NCI-H1417 treated with DMSO at 0.1 percent for 48 hours (cell line): ENCODE measurements at places on chromosomes 5 and 9.
A peak's percentile ranks its signal among the peaks of the same experiment; 100 is the strongest.

- DNase-seq, result peak; percentile 9
Observed at GRCh38 chr9:121564504-121565260, 65.0 kb upstream of the GGTA1 start.

DNA sequence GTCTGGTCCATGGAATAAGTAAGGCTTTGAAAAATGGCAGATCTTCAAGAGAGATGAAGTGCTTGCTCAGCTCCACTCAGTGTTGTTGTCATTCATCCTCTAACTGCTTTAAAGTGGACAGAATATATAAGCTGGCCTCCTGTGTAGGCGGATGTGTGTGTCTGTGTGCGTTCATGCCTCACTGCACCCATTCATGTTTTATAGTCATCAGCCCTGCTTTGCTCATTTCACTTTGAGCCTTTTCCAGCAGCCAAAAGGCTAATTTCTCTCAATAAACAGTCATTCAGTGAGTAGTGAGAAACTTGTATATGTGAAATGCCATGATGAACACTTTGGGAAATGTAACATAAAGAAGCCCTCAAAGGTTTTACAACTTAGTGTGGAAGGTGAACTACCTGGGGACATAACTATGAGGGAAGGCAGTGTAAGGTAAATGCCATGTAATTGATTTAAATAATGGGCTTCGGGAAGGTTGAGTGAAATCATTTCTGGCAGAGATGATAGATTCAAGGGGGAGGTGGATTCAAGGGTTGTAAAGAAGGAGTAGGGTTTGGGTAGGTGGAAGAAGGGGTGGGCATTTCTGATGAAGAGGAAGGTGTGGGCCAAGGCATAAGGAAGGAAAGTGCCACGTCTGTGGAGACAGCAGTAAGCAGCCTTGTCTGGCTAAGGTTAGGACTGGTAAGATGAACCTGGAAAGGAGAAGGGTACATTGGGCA, 15.7 kb downstream of the TTC23L start:
- DNase-seq, result peak; percentile 78

- no peak for DNase-seq
Observed at GRCh38 chr5:514101-514485, 10.2 kb downstream of the SLC9A3 start.

- no peak for DNase-seq
Observed at GRCh38 chr5:160089531-160089930, 29.7 kb downstream of the PWWP2A start.

DNA sequence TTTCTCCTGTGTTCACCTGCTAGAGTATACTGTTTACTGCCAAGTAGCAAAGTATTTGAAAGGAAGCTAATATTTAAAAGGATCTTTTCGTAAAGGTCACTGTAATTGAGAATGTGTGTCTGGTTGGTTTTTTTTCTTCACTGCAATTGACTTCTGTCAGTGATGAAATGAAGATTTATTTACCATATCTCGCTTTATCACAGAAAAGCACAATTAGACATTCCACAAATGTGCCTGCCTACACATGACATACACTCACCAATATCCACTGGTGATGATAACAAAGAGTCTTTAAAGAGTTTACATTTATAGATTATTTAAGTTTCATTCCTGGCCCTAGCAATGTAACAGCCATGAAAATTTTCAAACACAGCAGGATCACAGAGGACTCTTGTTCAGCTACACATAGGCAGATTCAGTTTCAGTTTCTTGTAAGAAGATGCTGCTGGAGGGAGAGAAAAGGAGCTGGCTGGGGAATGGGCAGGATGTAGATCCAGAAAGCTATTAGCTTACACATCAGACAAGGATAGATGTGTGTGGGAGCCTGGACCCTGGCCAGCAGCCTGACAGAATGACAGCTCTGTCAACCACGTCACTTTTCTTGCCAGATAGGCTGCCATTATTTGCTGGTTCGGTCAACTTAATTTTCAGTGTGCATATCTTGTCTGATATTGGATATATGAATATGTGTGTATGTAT, 104.0 kb downstream of the GDNF start:
- no peak for DNase-seq

DNA sequence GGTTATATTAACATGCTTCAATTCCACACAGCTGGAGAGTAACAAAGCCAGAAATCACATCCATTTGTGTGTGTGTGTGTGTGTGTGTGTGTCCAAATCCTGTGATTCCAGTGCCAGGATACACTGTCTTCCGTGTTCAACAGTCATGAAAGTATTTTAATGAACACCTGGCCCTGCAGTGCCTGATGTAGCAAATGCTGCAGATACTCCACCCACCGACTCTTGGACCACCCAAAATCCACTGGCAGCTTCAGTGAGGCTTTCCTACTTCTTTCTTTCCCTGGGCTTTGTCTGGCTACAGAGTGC, 13.1 kb upstream of the INSYN2B start:
- DNase-seq, result no peak

DNA sequence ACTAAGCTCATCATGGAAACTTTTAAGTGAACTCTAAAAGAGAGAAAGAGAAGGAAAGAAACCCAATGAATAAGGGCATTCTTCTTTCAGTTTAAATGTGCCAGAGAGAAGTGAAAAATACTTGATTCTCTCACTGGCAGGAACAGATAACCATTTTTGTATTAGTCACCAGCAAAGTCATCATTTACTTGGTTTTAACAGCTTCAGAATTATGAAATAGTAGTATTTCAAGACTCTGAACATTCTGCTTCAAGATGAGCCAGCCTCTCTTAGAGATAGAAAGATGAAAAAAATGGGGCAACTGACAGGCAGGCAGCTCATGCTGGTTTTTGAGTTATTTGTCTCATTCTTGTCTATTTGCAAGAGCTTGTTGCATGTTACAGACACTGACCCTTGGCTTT, 103.5 kb downstream of the GCNT1 start:
- DNase-seq, result no peak

- no peak for DNase-seq
Observed at GRCh38 chr5:118918232-118918631, 70.1 kb downstream of the DTWD2 start.

- DNase-seq, result no peak
Observed at GRCh38 chr5:69484891-69485290, 7.7 kb upstream of the OCLN start.

GRCh38 chr5:9761706-9762105, 131.6 kb upstream of the TAS2R1 start:
- DNase-seq, result no peak

DNA sequence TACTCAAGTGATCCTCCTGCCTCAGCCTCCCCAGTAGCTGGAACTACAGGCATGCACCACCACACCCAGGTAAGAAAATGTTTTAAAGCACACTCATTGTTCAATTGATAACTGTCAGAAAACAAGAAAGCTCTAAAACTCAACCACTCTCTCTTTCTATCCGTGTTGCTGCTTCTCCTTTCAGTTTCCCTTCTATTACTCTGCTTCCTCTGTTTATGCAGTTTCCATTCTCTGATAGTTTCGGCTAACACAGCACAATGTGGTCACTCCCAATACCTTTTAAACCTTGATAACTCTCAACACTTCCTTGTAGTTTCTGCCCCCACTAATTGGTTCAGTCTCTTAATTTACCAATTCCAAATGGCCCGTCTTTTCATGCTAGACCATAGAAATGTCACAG, 59.2 kb upstream of the NR4A3 start:
- DNase-seq, result no peak

DNA sequence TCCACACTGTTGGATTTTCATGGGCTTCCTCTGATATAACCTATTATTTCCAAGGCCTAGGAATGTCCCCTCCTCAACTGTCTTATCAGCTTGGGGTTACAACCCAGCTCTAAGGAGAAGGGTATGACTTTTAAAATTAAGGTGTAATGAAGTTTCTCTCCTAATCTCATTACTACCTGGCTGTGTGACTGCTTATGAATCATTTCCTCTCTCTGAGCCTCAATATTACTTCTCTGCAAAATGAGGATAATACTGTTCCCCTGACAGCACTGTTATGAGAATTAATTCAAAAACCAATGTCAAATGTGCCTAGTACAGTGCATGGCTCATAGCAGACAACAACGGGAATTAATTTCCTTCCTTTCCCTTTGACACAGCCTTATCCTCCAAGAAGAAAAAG, 118.9 kb downstream of the NR6A1 start:
- DNase-seq, result no peak

DNA sequence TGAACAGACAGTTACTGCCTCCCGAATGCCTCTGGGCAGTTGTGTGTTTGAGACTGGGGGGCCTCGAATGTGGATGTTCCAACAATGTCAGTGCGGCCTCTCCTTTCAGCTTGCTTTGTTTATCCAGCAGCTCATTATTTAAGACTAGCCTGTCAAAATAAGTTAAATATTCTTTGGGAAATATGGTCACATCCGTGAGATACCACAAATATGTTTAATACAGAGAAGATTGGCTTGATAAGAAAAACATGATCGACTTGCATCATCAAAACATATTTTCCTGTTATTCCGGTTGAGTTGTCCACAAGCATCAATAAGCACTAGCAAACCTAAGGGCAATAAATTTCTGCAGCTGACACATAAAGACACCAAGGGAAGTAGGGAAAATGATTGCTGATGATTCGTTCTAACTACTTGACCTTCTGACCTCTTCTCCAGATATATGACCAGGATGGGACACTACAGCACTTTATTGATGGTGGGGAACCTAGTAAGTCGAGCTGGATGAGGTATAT, 66.5 kb downstream of the PRDM6 start:
- DNase-seq, result peak; percentile 20

DNA sequence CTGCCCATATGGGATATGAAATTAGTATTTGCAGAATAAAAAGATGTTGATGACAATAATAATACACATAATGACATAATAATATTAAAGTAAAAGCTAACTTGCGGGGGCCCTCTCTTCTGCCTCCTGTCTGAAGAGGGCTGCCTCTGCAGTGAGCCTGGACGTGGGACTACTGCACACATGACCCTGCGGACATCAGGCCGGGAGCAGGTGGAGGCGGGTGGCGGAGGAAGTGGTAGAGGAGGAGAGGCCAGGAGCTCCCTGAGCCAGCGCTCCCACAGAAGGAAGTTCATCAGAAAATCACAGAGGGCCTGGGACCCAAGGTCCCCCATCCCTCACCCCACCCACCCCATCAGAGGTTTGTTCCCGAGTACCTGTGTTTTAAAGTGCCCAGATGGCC, 60.5 kb downstream of the ROPN1L start:
- DNase-seq, result no peak

DNA sequence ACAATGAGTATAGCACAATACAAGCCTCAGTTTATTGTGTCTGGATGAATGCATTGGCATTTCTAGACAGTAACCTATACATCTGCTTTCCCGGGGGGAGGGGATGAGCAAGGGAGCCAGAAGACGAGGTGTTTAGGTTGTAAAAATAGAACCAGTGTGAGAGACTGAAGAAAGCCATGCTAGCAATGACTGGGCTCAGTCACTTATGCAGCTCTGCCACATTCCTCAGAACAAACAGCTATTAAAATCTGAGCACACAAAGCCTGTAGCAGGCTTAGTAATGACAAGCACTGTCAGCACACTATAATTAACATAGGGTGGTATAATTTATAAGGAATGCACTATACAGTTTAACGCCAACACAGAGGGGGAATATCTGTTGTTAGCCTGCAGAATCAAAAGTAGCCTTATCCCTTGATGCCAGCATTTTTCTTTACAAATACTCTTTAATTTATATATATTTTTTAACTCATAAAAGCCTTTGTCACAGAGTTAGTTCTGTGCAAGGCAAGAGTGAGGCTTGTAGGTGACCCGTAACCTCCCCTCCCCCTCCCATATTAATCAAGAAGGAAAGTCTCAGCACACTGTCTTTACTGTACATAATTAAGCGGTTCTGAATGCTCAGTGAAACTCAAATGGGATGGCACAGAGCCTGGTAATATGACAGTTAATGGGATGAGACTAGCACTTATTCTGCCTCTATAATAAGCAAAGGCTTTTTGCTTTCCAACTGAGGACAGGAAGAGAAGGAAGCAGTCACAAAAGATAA, 295.4 kb downstream of the CSNK1G3 start:
- DNase-seq, result peak; percentile 45

GRCh38 chr5:77129391-77129990, 42.4 kb upstream of the ZBED3 start:
- no peak for DNase-seq

- DNase-seq, result no peak
Observed at GRCh38 chr9:73738741-73739530, 587.3 kb downstream of the ANXA1 start.

GRCh38 chr5:173771121-173771724, 116.9 kb upstream of the CPEB4 start:
- DNase-seq, result no peak

DNA sequence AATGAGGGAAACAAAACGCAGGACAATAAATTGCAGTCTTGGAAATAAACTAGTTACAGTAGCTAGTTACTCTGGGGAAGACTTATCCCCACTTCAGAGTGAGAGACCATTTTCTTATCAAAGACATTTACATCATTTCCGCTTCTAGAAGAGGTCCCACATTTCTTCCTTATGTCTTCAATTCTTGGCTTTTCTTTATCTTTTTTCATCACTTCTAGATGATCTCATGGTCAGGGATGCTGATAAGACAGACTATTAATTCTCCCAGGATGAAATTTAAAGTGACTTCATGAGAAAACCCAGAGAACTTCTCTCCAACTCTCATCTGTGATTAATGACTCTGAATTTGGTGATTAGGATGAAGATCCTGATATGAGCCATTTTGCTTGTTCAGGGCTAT, 229.1 kb downstream of the MTRR start:
- DNase-seq, result no peak

DNA sequence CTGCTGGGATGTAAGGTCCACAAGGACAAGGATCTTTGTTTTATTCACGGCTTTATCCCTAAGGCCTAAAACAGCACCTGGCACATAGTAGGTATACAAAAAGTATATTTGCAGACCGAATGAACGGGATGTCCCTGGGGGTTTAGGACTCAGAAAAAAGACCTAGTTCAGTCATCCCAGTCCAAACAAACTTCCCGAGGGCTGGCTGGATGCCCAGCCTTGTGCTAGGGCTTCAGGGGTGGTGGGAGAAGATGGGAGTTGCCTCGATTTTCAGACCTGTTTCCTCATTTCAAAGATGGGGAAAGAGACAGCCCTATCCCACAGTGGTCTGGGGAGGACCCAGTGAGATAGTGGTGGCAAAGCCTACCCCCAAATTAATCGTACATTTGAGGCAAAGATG, 3.0 kb upstream of the PROB1 start:
- DNase-seq, result no peak

DNA sequence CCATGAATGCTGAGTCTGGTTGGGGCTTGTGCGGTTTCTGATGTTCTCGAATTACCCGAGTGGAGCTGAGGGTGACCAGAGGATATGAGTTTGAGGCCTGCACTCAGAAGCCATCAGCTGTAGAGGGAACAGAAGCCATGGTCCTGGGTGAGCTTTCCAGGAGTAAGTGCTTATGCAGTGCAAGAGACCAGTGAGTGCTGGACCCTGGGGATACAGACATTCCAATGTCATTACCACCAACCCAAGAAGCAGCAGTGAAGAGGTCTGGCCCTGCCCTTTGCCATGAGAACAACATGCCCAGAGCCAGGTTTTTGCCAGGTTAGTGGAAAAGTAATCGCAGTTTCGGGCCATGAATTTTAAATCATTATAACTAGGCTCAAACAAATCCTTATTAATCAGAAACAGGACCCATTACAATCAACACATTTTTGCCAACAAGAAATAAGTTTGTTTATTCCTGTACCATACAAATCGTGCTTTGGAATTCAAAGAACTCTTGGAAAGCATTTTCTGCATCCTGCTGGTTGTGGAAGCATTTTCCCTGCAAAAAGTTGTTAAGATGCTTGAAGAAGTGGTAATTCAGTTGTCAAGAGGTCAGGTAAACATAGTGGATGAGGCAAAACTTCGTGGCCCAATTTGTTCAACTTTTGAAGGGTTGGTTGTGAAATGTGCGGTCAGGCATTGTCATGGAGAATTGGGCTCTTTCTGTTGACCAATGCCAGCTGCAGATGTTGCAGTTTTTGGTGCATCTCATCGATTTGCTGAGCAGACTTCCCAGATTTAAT, 154.6 kb downstream of the SYK start:
- no peak for DNase-seq
